ENCODE measurements at places on chromosomes 6 and 20.

DNA sequence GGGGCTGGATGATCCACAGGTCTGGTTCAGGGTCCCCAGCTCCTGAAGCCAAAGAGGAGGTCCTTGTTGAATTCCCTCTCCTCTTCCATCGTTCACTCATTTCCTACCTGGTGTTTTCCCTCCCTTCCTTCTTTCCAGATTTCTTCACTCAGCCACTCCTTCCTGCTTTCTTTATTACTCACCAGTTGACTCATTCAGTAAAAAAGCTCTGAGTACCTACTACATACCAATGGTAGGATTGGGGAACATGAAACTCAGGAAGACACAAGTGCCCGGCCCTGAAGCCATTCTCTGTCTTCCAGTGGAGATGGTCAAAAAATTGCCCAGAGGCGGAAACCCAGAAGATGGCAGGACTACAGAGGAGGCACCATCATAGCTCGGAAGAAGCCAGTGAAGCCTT, 11.9 kb upstream of the NSFL1C start:
- no peak for DNase-seq

DNA sequence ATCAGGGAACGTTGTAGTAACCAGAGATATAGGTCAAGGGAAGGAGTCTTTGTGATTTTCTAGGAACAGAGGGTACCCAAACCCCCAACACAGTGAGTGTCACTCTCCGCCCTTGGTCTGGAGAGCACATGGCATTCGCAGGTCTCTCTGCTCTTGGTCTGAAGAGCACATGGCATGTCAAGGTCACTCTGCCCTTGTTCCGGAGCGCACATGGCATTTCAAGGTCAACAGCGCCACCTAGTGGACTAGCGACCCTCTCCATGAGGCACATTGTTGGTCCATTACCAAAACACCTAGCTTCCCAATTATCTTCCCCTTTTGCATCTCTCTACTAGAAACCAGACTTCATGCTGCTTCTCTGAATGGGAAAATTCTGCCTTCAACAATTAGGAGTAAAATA, 260.0 kb downstream of the C6orf118 start:
- peak; percentile 79 for DNase-seq

DNA sequence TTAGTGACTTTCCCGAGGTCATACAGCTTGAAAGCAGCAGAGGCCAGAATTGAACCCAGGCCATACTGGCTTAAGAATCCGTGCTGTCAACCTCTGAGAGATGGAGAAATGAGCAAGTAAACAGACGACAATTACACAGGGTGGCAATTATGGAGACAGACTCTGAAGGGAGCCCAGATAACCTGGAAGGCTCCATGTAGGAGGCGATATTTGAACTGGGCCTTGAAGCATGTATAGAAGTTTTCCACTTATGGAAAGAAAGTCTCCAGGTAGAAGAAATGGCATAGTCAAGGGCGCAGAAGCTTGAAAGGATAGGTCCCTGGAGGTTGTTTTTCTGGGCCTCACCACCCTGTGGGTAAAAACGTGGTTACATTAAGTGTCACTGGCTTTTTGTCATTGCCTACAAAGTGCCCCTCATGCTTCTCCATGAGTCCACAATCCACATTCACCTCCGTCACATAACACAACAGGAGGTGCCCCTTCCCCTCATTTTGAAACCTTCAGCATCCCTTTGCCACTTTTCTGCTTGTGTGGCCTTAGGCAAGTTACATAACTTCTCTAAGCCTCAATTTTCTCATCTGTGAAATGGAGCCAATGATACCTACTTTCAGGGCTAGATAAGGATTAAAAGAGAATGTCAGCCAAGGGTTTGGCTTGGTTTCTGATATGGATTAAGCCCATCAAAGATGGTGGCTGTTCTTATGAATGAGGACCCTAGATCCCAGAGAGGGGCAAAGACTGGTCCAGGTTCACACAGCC, 5.9 kb upstream of the BPI start:
- no peak for DNase-seq

DNA sequence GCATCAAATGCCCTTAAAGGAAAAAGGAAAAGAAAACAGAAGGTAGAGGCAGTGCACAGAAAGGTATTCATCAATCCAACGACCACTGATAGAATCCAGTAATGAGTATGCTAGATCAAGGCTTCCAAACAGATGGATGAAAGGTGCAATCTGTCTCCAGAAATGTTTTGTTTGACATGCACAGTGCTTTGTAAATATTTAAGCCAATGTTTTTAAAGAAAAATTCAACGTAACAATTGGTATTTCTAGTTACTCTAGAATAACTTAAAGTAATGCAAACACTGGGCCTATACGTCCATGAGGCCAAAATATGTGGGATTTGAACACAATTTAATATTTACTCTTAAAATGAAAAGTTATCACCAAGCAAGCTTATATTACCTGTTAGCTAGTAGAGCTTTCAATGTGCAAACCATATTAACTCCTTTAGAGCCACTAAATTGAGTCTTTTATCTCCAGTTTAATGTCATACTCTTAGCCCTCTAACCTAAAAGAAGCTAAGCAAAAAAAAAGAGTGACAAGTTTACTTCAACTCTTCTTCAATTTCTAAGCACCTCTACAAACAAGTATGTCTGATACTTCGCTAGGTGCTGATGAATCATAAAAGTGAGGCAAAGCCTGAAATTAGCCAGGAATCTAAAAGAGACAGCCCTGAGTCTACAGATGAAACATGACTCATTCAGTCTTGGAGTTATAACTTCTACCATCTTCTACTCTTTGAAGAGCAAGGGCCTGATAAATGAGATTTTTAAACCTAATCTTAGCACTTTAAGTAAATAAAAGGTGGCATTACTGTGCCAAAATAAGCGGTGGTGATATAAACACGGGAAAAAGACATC, 169.8 kb downstream of the PTPRK start:
- no peak for DNase-seq

GRCh38 chr6:142851601-142852000, 93.4 kb downstream of the HIVEP2 start:
- peak; percentile 26 for DNase-seq

GRCh38 chr6:36649701-36650484, 28.6 kb upstream of the CDKN1A start:
- DNase-seq: no peak

DNA sequence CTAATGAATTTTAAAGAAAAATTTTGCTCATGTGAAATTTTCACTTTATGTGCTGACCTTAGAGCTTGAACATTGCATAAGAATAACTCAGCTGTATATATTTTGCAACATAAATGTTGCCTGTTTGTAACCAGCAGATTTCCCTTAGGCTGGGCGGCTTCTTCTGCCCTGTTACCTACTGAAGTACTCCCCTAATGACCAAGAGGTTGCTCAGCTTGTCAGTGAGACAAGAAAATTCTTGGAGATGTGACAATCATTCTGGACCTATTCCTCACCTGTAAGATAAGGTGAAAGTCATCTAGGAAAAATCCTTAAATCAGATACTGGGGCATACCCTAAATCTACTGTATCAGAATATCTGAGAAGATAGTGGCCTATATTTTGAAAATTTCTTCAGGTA, 1061.7 kb downstream of the KIF16B start:
- no peak for DNase-seq

GRCh38 chr6:3032986-3033385, 33.3 kb downstream of the NQO2 start:
- no peak for DNase-seq

- DNase-seq: no peak
Observed at GRCh38 chr6:110265273-110265672, 85.0 kb downstream of the CDC40 start.

- no peak for DNase-seq
Observed at GRCh38 chr20:4886771-4887527, 114.4 kb downstream of the SLC23A2 start.

- DNase-seq: no peak
Observed at GRCh38 chr6:51644426-51644825, 443.0 kb downstream of the PKHD1 start.

DNA sequence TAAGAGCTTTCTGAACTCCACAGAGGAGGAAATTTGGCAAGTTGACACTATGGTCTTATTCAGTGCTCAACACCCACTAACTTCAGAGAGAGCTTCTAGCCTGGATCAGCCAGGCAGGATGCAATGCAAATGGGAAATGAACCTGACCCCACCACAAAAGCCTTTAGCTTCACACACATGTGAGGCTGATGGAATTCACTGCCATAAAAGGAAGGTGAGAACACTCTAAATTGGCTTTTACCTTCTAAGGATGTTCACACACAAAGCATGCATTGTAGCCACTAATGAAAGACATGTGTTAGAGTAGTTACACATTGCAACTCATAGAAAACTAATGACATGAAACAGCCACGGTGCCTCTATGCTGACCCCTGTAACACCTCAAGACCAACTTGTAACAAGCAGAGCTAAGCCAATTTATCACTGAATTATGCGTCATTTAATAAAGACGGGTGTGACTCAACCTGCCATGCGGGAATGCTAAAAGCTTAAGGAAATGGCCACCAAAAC, 262.1 kb downstream of the HACE1 start:
- DNase-seq: no peak

- peak; percentile 79 for DNase-seq
Observed at GRCh38 chr6:136326038-136326553, 36.5 kb upstream of the BCLAF1 start.

DNA sequence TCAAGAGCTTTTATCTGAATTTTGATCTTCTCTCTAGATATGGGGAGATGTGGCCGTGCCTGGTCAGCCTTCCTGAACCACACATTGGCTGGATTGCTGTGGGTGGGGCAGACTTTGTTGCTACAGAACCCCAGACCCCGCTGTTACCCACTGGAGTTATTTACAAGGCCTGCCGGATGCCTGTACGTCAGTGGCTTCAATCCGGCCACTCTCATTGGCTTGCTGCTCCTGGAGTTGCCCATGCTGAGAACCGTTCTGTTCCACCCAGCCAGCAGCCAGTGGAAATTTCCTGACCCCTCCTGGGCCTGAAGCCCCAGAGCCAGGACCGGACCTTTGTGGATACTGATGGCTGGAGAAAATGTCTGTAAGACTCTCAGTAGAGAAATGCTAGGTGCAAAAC, 101.9 kb downstream of the TFAP2C start:
- no peak for DNase-seq

DNA sequence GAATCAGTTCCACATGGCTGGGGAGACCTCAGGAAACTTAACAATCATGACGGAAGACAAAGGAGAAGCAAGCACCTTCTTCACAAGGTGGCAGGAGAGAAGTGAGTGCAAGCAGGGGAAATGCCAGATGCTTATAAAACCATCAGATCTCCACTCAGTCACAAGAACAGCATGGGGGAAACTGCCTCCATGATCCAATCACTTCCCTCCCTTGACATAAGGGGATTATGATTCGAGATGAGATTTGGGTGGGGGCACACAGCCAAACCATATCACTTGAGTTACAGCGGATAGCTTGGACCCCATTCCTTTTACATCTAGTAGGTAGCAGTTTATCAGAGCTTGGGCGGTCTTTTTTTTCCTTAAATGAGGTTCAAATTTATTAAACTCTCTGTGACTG, 19.1 kb downstream of the AFDN start:
- peak; percentile 46 for DNase-seq

- no peak for DNase-seq
Observed at GRCh38 chr20:53100476-53100911, 128.3 kb downstream of the TSHZ2 start.

DNA sequence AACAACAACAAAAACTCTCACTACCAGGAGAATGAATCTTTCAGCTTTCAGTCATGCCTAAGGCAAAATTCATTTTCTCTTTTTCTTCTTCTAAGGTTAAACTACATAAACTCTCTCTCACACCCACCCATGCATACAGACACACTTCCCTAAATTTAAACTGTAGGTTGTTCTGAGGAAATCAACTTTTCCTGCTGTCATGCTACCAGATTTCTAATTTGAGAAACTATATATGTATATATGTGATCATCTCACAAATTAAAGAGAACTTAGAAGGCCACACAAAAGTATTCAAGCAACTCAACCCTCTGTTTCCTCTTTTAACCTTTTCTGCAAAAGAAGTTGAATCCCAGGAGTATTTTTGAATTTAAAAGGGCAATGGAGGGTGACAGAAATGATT, 532.5 kb downstream of the KIF16B start:
- no peak for DNase-seq

DNA sequence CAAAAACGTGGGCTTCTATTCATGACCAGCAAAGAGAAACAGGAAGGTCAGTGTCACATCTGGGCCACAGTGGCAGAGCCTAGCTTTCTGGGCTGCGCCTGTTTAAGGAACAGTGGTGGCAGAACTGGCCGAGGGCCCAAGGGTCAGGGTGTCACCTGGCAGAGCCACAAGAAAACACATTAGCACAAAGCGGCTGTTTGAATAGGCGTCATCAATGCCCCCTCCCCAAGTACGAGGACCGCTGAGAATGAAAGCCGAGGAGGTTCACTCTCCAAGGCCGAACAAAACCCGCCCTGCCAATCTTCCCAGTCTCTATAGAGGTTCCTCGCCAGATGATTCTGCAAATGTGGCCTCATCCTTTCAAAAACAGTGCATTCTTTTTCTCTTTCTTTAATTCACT, 125.2 kb upstream of the TRAF3IP2 start:
- no peak for DNase-seq

- DNase-seq: no peak
Observed at GRCh38 chr6:67449602-67450001, 1185.5 kb upstream of the ADGRB3 start.

GRCh38 chr6:110705543-110705942, 109.7 kb downstream of the CDK19 start:
- no peak for DNase-seq

GRCh38 chr6:75094614-75095200, 111.1 kb downstream of the COL12A1 start:
- no peak for DNase-seq

- peak; percentile 84 for DNase-seq
Observed at GRCh38 chr6:32940656-32941213, at the start of gene HLA-DMB. Gene HLA-DMB, minus strand, starts transcription at chr6:32941028. Its CDS starts 221 bp downstream, at chr6:32940807.

GRCh38 chr6:42510795-42511194, 53.0 kb upstream of the UBR2 start:
- no peak for DNase-seq

DNA sequence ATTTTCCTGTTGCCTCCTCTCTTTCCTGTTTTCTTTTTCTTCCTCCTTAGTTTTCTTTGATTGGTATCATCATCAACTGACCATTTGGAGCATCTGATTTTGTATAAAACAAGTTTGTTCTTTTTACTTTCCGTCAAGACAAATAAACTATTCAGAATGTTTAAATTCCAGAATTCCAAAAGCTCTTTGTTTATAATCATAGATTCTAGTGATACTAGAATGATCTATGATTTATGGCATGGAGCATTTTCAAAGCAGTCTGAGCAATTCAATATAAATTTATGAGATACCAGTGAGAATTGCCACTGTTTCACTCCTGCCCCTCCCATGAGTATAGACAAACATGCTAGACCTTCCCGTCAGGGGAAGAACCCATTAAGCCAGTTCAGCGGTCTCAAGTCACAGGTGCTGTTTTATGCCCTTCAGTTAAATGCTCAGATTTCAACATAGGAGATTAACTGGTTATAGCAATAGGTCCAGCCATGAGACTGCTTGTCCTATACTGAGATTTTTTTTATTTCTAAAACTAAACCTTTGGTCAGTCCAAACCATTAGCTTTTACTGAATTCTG, 60.7 kb downstream of the GRIK2 start:
- DNase-seq: peak; percentile 54

GRCh38 chr6:34206726-34207125, 29.9 kb upstream of the HMGA1 start:
- DNase-seq: no peak
